Activated T-helper 1 cell treated with Interleukin-2 at 50 U/mL for 16 hours (primary cell): ENCODE measurements at places on chromosomes 1 and 21.

- DNase-seq, result no peak
Measured at GRCh38 chr1:93579891-93580290, 101.7 kb downstream of the BCAR3 start.

DNA sequence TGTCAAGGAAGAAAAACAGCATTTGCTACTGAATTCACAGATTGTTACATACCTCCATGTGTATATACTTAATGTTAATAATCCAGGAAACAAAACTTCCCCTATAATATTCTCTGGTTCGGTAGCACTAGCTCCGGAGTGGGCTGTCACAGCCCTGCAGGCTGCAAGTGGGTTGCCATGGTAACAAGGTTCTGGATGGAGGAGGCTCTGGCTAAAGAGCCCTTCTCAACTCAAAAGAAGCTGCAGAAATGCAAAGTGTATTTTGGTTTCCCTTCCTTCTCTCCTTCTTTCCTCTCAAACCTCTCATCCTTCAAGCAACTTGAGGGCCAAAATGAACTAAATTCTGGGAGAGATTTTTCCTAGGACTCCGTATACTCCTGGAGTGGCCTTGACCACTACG, 45.2 kb downstream of the ASTN1 start:
- no peak for DNase-seq

GRCh38 chr1:234408757-234409156, 35.5 kb downstream of the COA6 start:
- DNase-seq, result peak; percentile 39

DNA sequence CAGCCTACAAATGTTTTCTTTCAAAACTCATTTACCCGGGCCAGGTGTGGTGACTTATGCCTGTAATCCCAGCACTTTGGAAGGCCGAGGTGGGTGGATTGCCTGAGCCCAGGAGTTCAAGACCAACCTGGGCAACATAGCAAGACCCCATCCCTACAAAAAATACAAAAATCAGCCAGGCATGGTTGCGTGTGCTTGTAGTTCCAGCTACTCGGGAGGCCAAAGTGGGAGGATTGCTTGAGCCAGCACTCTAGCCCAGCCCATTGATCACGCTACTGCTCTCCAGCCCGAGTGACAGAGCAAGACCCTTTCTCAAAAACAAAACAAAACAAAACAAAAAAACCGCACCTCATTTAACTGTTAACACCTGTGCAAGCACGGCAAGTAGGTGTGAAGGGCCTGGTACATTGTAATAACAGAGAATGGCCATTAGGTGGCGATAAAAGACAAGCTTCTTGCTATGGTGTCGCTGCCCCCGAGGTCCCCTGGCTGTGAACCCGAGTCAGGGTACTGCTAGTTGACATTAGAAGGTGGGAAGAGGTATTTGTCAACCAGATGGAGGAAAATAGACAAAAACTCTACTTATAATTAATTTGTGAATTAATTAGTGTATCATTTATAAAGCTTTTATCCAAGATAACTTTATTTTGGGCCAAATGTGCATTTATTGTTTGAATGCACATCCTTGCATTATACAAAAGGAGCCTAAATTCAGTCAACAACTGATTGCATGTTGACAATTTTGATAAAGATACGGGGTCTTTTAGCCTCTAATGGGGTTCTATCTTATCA, 66.5 kb downstream of the SH3BGR start:
- no peak for DNase-seq

- DNase-seq, result no peak
Measured at GRCh38 chr1:69711190-69711930, 143.6 kb downstream of the LRRC7 start.

GRCh38 chr1:7076572-7076971, 291.3 kb downstream of the CAMTA1 start:
- no peak for DNase-seq

DNA sequence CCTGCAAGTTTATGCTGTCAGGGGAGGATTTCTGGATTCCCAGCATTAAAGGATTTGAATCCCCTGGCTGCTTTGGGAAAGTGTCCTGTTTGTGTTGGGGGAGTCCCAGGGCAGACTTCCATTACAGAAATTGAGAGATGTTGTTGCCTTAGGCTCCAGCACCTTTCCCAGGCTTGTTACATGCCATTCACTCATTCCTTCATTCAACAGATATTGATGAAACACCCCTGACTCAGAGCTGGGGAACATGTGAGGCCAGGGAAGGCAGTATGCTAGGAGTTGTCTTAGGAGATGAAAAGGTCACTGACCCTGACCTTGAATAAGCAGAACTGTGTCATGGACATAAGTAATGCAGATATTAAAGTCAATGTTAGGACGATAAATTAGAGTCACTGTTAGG, 161.7 kb downstream of the NTMT2 start:
- no peak for DNase-seq

- no peak for DNase-seq
Measured at GRCh38 chr1:61569303-61569621, 155.7 kb downstream of the TM2D1 start.

GRCh38 chr21:39182484-39183271, 573 bp downstream of the PSMG1 start:
- DNase-seq, result no peak

DNA sequence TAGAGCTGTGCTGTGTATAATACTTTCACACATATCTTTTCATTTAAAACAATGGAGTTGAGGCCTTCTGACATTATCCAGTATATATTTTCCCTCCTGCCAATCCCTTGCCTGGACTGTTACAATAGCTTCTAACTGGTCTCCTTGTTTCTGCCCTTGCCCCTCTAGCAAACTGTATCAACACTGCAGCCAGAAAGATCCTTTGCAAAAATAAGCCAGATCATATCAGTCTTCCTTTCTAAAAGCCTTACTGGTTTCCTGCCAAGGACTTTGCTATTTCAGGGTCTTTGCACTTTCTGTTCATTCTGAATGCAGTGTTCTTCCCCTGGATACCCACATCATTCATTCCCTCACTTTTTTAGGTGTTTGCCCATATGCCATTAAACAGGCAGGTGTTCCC, 370.1 kb downstream of the PTBP2 start:
- DNase-seq, result no peak

GRCh38 chr1:53918343-53918742, 24.4 kb downstream of the DIO1 start:
- DNase-seq, result no peak

GRCh38 chr1:219875860-219876259, 52.5 kb downstream of the SLC30A10 start:
- no peak for DNase-seq

GRCh38 chr1:94806441-94806871, 13.7 kb upstream of the SLC44A3 start:
- DNase-seq, result no peak

DNA sequence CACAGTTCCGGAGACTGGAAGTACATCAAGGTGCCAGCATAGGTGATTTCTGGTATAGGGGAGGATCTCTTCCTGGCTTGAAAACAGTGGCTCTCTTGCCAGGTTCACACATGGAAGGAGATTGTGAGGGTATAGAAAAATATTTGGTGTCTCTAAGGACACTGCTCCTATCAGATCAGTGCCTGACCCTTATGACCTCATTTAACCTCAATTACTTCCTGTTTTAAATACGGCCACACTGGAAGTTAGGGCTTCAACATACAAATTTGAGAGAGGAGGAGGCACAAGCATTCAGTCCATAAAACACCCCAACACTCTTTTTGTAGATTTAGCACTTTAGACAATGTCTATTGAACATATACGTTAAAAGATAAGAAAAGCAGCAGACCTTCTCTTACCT, 37.0 kb downstream of the COL6A1 start:
- no peak for DNase-seq

GRCh38 chr1:36516372-36517010, 33.8 kb upstream of the CSF3R start:
- peak; percentile 5 for DNase-seq

- no peak for DNase-seq
Measured at GRCh38 chr1:64597113-64597512, 127.2 kb downstream of the CACHD1 start.

- DNase-seq, result no peak
Measured at GRCh38 chr1:95660736-95661135, 426.7 kb downstream of the RWDD3 start.

GRCh38 chr1:192448026-192448578, 127.5 kb upstream of the RGS1 start:
- no peak for DNase-seq
